Endodermal cell (in vitro differentiated cells): ENCODE measurements at places on chromosomes 6 and 20.

DNA sequence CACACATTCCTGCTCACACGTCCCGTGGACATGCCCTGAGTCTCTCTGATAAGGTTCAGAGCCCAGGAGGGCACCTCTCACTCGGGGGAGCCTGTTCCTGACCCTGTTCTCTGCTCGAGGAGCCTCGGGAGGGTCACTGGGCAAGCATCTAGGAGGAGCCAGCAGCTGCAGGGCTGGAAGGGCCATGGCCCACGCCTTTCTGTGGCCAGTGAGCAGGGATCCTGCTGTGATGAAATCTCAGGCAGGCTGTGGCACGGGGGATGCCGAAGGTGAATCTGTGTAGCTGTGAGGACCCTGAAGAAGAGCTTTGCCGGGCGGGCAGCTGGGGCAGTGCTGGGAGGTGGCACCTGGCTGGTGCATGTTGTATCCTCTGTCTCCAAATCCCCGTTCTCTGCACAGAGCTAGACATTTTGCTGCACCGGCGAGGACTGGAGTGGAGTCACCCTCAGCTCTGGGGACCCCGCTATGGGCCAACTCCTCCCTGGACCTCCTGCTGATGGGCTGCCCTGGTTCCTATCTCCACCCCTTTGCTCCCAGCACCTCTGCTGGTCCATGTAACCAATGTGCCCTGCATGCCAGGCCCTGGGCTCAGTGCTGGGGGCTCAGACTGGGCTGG lies 7.1 kb upstream of the NPBWR2 start:
- peak; percentile 29 for DNase-seq

DNA sequence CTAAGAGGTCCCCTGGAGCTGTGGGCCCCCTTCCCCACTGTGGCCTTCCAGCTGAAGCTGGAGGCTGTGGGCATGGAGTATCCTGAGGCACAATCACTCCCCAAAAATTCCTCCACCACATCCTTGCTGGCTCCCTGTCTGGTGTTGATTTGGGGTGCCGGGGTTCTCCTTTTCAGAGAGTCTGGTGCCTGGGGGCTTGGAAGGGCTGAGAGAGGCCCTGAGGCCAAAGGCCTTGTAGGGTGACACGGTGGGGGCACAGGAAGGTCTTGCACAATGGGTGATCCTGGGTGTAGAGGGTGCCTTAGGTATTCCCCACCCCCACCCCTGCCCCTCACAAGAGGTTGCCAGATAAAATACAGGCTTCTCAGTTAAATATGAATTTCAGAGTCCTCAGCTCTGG lies 33.2 kb upstream of the VEGFA start:
- peak; percentile 28 for DNase-seq

DNA sequence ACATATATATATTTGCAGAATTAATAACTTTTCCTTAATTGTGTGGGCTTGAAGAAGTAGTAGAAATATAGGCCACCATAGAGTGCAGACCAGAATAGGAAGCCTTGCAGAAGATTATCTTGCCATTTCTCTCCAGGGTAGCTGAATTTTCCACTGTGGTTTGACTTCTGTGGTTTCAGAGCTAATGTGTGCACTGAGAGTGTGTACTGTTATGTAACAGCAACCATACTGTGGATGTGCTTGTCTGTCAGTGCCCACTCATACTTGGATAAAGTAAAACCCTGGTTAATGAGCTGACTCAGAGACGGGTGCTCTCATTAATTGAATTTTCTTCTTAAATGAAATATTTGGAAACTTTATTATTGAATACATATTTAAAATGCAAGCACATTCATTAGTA lies 57.2 kb downstream of the CEP43 start:
- DNase-seq: no peak

GRCh38 chr6:88842320-88842719 lies 121.1 kb downstream of the RNGTT start:
- DNase-seq: no peak

- peak; percentile 70 for DNase-seq
Measured at GRCh38 chr6:106046116-106046853, 39.9 kb upstream of the PRDM1 start.

- no peak for DNase-seq
Measured at GRCh38 chr20:56414842-56415765, 3.0 kb downstream of the CASS4 start.

DNA sequence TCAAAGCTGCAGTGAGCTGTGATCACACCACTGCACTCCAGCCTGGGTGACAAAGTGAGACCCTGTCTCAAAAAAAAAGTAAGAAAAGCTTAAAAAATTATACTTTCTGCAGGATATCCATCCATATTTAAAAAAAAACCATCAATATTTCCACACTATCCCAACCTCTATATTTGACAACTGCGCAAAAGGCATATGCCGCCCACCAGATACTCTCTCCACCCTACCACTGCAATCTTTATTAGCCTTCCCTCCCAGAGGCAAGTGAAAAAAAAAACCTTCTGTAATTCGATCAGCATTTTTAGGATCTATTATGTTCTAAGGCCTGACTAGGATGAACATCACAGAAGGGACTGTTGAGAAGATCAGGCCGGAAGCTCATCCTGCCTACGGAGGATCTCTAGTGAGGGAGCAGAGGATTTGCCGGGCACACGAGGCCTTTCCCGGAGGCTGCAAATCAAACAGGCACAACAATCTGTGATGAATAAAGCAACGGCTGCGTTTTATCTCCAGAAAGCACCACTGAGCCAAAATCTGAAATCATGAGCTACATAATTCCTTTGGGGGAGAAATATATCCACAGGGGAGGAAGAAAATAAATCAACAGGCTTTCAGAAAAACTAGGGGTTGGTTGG lies 65.9 kb downstream of the GFOD1 start:
- DNase-seq: no peak

DNA sequence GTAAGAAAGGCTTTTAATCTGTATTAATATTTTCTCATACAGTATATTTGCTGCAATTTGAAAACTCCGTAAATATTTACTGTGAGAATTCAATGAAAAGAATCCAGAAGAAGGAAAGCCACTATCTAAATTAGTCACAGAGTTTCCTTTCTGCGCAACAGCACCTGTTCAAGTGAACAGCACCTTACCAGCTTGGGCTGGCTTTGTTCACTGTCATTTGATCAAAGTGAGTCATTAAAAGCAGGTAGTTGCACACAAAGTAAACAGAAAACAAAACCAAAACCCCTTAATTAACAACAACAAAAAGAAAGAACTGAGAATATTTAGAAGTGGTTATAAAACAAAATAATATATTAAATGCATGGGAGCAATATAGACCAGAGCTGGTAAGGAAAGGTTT lies 12.8 kb downstream of the SMLR1 start:
- DNase-seq: no peak

DNA sequence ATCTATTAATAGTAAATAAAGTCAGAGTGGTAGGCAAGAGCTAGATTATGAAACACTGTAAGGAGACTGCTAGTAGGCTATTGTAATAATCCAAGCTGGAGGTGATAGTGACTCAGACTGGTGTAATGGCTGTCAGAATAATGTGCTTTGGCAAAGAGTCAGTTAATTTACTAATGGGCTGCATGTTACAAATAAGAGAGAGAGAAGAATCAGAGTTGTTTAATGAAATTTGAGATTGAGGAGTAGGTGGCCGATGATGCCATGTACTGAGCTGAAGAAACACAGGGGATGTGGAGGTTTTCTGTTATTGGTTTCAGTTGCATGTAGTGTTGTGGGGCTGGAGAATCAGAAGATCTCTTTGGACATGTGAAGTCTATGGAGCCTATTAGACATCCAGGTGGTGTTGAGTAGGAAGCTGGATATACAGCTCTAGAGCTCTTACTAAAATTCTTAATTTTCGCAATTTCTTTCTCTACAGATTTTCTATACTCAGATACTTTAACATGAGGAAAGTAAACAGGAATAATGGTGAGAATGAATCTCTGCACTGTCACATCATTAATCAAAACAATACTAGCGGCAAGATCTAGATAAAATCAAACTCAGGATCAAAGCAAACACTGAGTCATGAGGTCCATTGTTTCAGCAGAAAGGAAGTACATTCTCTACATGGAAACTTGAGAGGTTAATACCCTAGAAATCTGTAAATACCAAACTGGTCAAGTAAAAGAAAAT lies 167.7 kb downstream of the SIM1 start:
- DNase-seq: no peak

GRCh38 chr6:52305948-52306767 lies 21.6 kb upstream of the MCM3 start:
- DNase-seq: no peak

DNA sequence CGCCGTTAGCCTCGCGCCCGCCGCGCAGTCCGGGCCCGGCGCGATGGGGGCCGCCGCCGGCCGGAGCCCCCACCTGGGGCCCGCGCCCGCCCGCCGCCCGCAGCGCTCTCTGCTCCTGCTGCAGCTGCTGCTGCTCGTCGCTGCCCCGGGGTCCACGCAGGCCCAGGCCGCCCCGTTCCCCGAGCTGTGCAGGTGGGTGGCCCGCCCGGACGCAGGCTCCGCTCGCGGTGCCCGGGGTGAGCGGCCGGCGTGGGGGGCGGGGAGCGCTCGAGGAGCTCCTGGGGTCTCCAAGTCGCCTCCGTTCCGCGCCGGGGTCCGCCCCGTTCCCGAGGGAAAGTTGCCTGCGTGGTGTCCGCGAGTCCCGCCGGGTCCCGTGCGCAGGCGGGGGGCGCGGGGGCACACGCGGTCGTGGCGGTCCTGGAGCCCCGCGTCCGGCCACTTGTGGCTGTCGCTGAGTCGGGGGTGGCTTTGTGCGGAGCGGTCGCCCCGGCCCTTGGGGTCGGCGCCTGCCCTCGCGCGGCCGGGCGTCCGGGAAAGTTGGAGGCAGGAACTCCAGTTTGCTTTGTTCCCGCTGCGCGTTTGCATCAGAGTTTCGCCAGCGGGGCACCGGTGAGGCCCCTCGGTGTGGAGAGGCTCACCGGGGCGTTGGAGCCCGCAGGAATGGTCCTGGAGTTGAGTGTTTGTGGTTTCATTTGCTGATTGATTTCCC lies 476 bp downstream of the IGF2R start:
- peak; percentile 78 for DNase-seq

DNA sequence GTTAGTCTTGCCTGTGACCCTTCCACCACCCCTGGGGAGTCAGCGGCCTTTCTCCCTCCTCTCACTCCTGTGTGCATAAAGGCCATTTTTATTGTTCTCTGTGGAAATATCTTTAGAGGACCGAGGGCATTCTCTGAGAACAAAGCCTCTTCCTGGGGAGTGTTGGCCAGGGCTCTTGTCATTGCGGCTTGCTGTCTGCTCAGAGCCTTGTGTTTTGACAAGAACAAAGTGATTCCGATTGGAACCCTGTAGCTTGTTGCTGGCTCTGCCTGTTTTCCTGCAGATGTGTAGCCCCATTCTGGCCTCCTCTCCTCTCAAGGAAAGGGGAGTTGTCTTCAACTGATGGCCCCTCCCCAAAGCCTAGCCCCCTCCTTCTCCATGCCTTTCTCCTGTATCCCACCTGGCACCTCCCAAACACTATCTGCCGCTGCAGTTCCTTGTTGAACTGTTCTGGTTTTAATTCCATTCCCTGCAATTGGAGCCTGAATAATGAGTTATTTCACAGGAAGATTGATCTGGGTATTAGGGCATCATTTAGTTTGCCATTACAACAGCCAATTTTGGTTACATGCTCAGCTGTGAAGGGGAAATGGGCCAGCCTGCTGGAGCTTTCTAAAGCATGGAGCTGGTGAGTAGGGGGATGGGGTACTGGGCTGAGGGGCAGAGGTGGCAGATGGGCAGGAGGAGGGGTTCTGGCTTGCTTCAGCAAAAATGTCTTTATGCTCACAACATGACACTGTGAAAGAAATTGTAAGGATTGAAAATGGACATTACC lies 252.5 kb downstream of the LRFN2 start:
- DNase-seq: no peak

GRCh38 chr20:33275871-33276270 lies 7.1 kb upstream of the BPIFB1 start:
- peak; percentile 30 for DNase-seq

DNA sequence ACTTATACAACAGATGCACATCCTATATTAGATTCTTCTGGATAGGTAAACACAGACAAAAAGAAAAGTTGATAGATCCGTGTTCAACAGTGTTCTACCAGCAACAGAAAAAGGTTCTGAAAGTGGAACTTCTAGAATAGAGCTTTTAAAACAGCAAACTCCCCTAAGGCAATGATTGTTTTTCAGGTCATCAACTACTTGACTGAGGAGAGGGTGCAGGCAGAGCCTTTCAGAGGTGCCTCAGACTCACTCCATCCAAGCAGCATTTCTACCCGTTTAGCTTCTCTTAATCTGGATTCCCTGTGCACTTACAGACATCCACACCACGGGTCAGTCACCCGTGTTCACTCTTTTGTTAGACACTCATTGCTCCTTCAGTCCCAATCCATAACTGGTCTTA lies 28.9 kb downstream of the FYN start:
- no peak for DNase-seq

DNA sequence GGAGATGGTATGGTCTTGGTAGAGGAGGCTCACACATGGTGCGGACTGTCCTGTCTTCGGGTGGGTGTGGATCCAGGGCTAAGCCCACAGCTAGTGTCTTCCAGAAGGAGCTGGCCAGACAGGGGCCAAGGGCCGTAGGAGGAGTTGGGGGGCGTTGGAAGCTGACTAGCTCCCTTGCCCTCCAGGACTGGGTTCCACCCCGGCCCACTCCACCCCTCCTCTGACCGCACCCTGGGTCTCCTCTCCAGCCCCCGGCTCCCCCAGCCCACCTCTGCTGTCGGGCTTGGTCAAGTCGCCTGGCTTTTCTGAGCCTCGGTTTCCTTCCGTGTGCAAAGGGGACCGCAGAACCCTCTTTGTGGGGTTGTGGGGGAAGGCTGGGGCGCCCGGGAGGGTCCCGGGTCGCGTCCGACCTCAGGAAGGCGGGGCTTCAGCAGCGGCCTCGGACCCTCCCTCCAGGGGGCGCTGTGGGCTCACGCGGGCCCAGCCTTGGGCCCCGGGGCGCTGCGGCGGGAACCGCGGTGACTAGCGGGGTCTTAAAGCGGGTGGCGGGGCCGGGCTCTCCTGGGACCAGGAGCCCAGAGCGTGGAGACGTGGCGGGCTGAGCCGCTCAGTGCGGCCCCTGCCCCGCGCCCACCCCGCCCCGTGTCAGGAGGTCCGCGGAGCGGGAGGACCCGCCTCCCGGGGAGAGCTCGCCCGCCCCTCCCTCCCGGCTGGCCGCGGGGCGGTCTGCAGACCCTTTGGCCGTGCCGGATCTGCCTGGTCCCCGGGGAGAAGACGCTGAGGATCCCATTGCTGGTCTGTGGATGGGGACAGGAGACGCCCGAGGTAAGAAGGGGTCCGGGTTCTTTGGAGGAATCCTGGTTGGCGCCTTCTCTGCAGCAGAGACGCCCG lies 5.4 kb downstream of the NPBWR2 start:
- DNase-seq: peak; percentile 92

GRCh38 chr6:77368660-77369313 lies 94.5 kb downstream of the HTR1B start:
- DNase-seq: peak; percentile 85

- peak; percentile 95 for DNase-seq
Measured at GRCh38 chr6:33297956-33298772, 578 bp downstream of the RGL2 start.

GRCh38 chr20:62850333-62850974 lies 11.2 kb downstream of the TCFL5 start:
- DNase-seq: peak; percentile 65

- DNase-seq: no peak
Measured at GRCh38 chr6:75906871-75907270, 157.8 kb downstream of the MYO6 start.

GRCh38 chr6:9628819-9629218 lies 786.1 kb downstream of the TFAP2A start:
- no peak for DNase-seq
